ENCODE measurements at places on chromosomes 6 and 20.

GRCh38 chr6:3199382-3199781, 28.1 kb downstream of the TUBB2B start:
- no peak for DNase-seq

- DNase-seq, result no peak
Measured at GRCh38 chr20:4961746-4962145, 39.6 kb downstream of the SLC23A2 start.

DNA sequence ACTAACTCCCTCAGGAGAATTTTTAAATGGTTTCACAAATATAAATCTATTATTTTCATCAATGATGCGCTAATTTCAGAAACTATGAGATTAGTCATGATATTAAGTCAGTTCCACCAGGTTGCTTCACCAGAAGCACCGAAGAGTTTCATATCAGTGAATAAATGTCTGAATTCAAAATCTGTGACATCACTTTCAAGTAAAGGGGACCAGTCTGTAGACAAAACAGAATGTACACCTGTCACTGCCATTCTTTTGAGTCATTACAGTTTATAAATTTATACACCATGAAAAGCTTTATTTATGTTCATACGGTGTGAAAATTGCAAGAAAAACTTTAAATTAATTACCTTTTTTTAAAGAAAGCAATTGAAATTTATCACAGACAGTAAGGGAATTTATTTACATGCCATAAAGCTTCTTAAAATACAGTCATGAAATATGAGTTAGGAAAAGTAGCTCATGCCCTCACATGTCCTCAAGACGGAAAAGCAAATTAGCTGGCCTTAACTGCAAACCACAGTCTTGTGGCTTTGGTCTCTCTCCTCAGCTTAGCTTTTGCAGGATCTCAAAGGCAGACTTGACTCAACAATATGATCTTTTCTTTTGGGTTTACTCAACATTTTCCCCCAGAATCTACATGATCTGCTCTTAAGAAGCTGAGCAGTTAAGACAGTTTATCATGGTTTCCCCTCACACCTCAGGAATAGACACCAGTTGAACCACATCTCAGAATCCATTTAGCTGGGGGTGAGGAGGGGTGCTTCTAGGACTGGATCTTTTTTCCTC, 177.7 kb upstream of the MCHR2 start:
- DNase-seq, result peak; percentile 56

DNA sequence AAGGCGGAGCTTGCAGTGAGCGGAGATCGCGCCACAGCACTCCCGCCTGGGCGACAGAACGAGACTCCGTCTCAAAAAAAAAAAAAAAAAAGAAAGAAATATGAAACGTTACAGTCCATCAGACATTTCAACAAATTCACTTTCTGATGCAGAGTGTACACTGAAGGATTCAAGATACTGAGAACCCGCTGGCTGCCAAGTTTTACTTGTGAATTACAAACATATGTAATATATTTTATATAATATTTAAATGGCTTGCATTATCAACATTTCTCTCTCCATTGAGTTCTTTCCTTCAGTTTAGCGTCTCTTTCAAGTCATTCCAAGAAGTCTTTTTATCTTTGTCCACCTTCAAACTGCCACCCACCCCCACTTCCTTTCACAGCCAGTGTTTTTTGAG, 240.9 kb upstream of the RNF217 start:
- no peak for DNase-seq

GRCh38 chr6:72987301-72987700, 238.0 kb downstream of the KHDC1L start:
- no peak for DNase-seq

DNA sequence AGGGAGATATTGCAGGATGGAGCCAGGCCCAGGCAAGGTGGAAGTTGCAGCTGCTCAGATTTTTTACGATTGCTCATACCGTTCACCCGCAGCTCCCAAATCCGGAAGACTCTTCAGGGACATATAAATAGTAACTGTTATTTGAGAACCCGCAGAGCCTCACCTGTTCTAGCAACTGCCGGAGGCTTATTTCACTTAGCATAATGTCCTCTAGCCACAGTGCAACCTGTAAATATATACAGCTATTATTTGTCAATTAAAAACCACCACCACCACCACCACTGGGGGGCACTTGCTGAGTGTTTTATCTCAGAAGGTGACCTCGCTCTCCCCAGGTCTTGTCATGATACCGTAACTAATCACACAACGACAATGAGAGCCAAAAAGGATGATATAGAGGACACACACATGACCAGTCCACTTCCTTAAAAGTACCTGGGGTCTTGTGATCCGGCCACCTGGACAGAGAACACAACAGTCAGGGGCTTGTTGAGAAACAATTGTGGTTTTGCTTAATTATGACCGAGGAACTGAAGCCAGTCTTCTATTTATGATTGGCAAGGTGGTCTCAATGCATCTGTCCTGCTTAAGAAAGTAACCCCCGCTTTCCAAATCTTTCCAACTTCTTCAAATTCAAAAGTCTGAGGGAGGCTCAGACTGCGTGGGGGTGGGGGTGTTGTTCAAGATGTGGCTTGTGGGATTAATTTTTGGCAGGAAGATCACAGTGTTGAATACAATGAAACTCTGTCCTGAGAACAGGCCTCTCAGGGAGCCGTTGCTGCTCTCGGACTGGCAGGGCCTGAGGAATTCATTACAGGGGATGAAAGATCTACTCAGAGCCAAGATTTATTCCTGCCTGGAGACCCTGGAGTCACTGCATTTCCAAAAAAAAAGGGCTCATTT, 107.7 kb upstream of the PRND start:
- peak; percentile 38 for DNase-seq

GRCh38 chr6:13465734-13466133, 21.7 kb downstream of the GFOD1 start:
- DNase-seq, result no peak

GRCh38 chr20:24027229-24027628, 38.6 kb upstream of the GGTLC1 start:
- DNase-seq, result peak; percentile 5

DNA sequence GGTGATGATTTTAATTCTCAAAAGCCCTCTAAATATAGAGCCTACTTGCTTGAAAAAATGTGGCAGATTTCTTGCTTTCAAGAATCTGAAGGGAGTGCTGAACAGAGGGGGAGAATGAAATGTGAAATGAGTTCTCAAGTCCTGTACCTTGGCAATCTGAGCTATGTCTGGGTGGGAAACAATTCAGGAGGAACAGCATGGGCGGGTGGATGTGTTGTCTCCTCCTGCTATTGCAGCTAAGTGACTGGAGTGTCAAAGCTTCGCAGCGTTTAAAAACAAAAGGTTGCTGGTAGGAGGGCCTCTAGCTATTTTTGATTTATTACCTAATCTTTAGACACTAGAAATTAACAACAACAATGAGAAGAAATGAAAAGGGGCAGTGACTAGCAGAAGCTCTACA, 102.5 kb upstream of the ARG1 start:
- no peak for DNase-seq

DNA sequence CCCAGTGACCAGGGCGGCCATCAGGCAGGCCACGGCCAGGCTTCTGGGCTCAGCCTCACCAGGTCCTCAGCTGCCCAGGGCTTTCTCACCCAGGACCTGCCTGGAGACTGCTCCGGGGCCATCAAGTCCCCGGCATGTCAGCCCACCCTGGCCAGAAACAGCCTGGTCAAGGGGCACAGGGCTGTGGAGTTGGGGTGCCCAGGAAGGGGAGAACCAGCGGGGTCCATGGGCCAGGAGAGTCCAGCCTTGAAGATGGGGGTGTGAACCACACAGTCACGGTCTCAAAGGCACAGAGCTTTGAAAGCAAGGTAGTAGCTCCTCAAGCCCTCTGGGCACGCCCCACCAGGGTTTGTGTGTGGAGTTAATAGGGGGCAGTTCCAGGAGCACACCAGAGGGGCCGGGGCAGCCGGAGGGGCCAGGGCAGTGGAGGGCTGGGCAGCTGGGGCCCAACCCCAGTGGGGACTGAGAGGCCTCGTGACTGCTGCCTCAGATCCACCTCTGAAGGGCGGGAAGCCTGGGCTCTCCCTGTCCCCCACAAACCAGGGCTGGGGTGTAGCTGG, 48.0 kb upstream of the BHLHE23 start:
- no peak for DNase-seq

- DNase-seq, result no peak
Measured at GRCh38 chr6:143803769-143804568, 39.2 kb upstream of the LTV1 start.

- DNase-seq, result peak; percentile 17
Measured at GRCh38 chr6:117264692-117265409, 507 bp upstream of the VGLL2 start.
